ENCODE measurements at places on chromosomes 2 and 18.

DNA sequence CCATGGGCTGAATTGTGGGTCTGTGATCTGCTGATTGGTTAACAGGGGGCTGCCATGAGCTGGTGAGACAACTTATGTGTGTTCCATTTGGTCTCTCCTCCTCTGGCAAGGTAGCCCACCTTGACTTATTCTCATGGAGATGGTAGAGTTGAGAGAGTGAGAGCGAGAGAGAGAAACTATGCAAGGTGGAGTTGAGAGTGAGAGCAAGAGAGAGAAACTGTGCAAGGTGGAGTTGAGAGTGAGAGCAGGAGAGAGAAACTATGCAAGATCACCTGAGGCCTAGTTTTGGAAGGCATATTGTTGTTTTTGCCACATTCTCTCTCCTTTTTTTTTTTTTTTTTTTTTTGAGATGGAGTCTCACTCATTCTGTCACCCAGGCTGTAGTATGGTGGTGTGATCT is 155.7 kb downstream of the UBR3 start:
- DNase-seq, result no peak

DNA sequence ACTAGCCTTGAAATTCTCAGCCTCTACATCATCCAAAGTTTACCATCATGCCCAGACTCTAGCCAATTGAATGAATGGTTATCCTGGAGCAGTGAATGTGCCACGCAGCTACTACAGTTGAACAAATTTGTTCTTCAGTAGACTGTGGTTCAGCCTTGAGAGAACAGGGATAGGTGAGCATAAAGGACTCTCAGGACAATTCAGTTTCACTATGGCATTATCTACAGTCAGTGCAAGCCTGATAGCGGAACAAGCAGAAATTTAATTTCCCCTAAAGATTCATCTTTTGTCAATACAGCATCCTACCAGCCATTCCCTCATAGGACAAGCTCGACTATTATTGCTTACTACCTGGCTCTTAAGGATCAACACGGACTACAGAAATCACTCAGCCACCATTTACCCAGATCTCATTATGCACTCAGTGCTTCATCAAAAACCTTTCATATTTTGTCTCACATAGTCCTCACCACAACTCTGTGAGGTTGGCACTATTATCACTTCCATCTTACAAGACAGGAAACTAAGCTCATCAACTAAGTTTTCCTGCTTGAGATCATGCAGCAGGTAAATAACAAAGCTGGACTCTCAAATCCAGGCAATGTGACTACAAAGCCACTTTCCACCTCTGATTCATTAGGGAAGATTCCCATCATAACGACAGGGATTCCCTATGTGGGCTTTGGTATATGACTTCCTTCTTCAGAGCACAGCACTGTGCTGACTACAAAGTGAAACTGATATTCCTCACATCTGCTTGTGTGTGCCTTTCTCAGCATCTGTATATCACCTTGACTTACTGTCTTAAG is 181.5 kb upstream of the ACVR2A start:
- no peak for DNase-seq

DNA sequence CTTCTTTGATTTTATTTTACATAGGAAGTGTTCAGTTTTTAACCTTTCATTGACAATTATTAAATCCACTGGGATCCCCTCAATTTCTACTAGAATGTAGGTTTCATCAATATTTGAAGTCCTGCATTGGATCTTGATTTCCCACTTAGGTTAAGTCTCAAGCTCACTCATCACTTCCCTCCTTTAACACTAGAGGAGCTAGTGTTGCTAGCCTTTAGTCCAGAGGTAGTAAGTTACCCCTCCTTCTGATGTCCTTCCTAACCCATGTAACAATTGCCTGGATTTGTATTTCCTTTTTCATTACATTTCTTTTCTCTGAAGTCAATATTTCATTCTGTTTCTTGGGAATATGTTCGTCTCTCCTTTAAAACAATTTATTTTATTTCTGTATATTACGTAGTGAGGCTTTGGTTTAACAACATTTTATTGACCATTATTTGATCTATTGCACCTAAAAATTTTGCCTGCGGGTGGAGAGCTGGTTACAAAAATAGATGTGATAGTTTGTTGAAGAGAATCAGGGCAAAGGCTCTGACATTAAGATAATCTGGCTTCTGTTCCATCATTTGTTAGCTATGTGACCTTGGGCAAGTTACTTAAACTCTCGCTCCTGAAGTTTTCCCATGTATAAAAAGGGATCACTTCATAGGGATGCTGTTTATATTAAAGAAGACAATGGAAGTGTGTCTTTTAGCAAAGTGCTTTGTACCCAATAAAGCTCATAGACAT is 833.0 kb downstream of the SLC4A3 start:
- no peak for DNase-seq

GRCh38 chr2:98473995-98474780 is 29.5 kb downstream of the INPP4A start:
- no peak for DNase-seq

DNA sequence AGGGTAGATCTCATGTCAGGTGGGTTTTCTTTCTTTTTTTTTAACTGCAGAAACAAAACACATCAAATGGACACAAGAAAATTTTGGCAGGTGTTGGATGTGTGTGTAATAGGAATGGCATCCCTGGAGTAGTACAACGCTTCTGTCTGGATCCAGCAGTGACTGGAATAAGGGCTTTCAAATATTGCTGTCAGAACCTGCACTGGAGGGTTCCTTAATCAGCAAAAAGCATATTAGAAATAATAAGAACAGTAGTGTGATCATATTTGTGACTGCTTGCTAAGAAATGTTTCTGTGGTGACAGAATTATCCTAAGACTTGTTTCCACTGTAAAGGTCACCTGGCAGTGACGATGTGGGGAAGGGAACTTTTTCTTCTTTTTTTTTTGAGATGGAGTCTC is 30.8 kb downstream of the CREG2 start:
- DNase-seq, result no peak

- DNase-seq, result no peak
Observed at GRCh38 chr18:9606039-9606438, 8.3 kb downstream of the PPP4R1 start.

DNA sequence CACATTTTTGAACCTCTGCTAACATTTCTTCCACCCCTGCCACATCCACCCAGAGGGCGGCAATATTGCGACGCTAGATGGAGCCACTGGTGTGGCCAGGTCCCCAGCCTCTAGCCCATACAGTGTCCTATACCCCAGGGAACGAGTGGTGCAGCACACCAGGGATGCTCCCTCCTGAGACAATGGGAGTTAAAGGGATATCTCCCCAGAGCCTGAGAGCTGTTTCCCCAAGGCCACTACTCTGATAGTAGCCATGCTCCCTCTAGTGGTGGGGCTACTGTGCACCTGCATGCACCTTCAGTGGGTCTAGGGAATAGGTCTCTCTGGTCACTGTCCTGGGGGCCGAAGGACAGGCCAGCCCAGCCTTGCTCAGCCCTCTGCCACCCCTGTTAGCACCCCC is 336.4 kb upstream of the FSHR start:
- DNase-seq, result no peak

GRCh38 chr2:151946899-151947812 is 118.9 kb upstream of the ARL5A start:
- DNase-seq, result no peak

DNA sequence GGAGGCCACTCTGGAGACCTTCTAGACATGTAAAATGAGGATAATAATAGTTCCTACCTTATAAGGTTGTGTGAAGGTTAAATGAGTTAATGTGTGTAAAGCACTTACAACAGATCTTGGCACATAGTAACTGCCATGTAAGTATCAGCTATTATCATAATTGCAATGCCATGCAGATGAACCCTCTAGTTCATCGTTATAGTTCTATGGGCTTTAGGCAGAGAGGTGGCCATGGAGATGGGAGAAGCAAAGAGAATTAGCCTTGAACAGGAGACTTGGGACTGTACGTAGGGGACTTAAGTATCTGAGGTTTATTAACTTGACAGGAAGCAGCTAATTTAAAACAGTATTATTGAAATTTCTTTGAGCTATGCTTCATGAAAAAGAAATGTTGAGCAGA is 151.8 kb downstream of the PIK3C3 start:
- DNase-seq, result no peak

DNA sequence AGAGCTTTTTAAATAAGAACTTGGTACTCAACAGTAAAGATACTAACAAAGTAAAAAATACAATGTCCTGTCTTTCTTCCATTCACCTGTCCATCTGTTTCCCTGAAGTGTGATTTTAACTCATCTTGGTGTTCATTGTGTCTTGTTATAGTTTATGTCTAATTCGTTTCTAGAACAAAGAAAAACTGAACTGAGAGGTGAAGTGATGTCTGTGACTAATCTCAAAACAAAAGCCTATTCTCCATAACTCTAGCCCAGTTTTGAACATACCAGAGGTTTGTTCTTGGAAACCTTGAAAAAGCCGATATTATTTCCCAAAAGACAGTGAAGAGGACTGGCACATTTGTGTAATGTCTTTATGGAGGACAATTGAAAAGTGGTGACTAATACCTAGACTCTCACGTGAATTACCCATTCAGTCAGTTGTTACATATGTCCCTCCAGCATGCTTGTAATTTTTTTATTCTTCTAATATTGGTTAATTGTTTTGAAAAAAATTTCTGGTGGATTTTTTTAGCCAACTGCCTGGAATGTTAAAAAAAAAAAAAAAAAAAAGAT is 725.8 kb downstream of the SATB2 start:
- DNase-seq, result no peak

Data from NCI-H1105 (cell line).